CD4-positive, alpha-beta T cell treated with Interleukin-4 for 4 hours (primary cell): ENCODE measurements at places on chromosomes 3 and 15.

DNA sequence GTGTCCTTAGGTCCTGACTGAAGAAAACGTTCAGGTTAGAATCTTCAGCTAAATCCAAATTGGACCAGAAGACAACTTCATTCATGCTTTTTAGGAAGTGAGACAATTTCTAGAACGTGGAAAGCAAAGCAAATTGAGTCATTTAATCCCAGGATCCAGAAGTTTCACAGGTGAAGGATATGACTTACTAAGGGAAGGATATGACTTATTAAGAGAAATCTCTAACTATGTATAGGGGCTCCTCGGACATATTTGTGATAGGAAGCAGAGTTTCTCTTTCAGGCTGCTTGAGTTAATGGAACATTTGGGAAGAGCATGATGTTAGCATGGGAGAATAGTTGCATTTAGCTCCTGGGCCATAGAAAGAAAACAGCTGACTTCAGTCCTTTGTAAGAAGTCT, 16.1 kb upstream of the PLOD2 start:
- DNase-seq: no peak

GRCh38 chr3:112004187-112004586, 5.5 kb downstream of the TAGLN3 start:
- no peak for DNase-seq

DNA sequence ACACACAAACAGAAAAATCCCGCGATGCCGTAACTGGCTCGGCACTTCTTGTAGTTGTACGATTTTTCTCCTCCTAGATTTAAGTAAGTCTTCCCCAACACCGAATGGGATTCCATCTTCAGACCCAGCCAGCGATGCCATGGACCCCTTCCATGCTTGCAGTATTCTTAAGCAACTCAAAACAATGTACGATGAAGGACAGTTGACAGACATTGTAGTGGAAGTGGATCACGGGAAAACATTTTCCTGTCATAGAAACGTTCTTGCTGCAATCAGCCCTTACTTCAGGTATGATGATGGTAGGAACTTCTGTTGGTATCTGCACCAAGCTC, 763 bp downstream of the KBTBD8 start:
- DNase-seq: no peak

GRCh38 chr15:60221356-60221755, 176.4 kb downstream of the ANXA2 start:
- DNase-seq: no peak

- DNase-seq: no peak
These were observed 64.2 kb downstream of the ABTB1 start for GRCh38 chr3:127736801-127737539.

GRCh38 chr3:141228395-141228794, 3.2 kb upstream of the PXYLP1 start:
- DNase-seq: no peak

GRCh38 chr15:89077750-89078149, 10.5 kb upstream of the ABHD2 start:
- DNase-seq: no peak

GRCh38 chr15:70670680-70671079, 92.7 kb downstream of the UACA start:
- DNase-seq: no peak

DNA sequence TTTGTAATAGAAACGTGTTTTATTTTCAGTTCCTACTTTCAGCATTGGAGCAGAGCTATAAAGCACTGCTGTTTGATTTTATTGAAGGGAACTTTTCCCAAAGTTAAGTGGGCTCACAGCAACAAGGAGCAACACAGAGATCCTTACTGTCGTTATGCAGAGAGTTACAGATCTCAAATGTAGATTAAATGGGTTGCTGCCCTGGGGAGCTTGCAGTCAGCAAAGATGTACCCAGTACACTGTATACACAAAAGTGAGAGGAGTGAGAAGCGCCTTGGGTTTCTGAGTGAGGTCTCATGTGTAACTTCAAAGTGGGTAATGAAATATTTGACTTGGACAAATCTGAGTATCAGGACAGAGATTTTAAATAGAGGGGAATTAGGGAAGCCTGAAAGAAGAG, 47.7 kb downstream of the MED12L start:
- no peak for DNase-seq

DNA sequence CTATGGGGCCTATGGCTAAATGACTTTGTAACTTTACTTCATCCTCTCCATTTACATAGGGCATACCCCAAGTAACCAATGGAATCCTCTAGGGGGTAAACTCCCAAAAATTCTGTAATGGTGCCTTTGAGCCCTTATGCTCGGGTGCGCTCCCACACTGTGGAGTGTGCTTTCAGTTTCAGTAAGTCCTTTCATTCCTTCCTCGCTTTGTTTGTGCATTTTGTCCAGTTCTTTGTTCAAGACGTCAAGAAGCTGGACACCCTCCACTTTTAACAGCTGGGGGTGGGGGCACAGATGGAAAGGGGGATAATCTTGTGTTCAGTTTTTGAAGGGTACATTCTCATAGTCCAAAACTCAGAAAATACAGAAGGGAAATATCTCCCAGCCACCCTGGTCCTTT, 84.4 kb upstream of the C2CD4B start:
- DNase-seq: no peak

- no peak for DNase-seq
These were observed 24.9 kb downstream of the ALS2CL start for GRCh38 chr3:46668591-46668990.

GRCh38 chr15:89799011-89799911, 15.4 kb downstream of the ANPEP start:
- no peak for DNase-seq

- DNase-seq: no peak
These were observed at the start of gene ADAMTSL3 for GRCh38 chr15:83653639-83654378. Gene ADAMTSL3 (plus strand): TSS chr15:83654123. CDS start chr15:83655762, 1,639 bp downstream.
